ENCODE measurements at places on chromosomes 13 and 19. TPM values are rescaled to one million over a fixed set of nuclear protein-coding genes. Genes with fewer than 3 reads are reported as not detected.

SHISA7 gene
- 2.6 TPM for total RNA-seq

ZNF675 gene
- total RNA-seq: 36.5 TPM

IZUMO1 gene
- total RNA-seq: 0.27 TPM

CGB3 gene
- total RNA-seq: not detected

FPR2 gene
- total RNA-seq: 0.27 TPM

TMEM190 gene
- not detected for total RNA-seq

DNA sequence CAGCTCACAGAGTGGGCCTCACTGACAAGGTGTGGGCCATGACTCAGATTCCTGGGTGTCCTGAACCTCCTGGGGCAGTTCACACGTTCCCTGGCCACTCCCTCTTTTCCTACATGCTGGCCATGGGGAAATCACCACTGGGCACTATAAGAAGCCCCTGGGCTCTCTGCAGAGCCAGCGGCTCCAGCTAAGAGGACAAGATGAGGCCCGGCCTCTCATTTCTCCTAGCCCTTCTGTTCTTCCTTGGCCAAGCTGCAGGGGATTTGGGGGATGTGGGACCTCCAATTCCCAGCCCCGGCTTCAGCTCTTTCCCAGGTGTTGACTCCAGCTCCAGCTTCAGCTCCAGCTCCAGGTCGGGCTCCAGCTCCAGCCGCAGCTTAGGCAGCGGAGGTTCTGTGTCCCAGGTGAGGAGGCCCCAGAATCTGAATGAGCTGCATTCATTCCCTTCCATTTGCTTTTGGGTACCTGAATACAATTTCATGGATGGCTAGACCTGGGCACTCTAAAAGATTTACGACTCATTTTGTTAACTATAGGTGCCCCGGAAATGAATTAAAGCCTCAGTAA, at the start of gene OLFM4:
Gene OLFM4 (plus strand): TSS at position 177 of the 567 bp plus-strand sequence. CDS start 24 bp downstream, at position 201.
- no peak for DNase-seq

- DNase-seq: no peak
Observed at GRCh38 chr13:114264886-114265611, 16.4 kb upstream of the UPF3A start.

GRCh38 chr19:38945562-38946228, 15.0 kb downstream of the MRPS12 start:
- DNase-seq: no peak

DNA sequence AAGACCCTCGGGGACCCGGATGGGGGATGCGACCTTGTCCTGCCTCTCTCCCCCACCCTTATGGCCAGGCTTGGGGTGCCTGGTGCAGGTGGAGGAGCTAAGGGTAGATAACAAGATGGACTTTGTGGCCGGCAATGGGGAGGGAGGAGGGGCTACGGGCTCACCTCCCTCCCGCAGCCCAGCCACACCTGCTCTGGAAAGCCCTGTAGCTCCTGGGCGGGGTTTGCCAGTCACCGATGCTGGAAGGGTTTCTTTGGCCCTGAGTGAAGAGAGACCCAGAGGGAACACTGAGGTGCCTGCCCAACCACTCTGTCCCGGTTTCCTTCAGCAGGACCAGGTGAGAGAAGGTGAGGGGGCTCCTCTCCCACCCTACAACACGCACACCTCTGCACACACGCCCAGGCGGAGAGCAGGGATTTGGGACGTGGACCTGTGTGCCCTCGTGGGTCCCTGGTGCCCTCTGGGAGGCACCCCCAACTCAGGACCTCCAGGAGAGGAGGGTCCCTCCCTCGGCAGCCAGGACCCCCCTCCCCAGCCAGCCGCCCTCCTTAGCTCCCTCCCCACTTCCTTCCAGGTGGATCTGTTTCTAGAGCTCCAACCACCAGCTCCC, at the start of gene FUT2:
Gene FUT2 (plus strand): TSS at position 229 of the 610 bp plus-strand sequence. CDS start 6,986 bp downstream, outside the sequence.
- peak; percentile 86 for DNase-seq

DNA sequence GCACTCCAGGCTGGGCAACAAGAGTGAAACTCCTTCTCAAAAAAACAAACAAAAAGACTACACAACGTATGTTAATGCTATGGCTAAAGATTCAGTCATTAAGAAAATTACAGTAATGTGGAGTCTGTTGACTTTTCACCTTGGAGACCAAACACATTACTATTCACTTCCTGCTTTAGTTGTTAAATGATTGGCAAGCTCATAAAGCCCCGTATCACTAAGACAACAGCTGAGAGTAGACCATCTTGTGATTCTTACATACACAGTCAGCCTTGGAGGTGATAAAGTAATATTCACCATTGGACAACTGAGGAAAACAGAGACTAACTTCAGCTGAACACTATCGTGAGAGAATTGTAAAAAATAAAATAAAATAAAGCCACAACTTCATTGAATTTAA, 86.5 kb downstream of the KCTD12 start:
- DNase-seq: no peak

DNA sequence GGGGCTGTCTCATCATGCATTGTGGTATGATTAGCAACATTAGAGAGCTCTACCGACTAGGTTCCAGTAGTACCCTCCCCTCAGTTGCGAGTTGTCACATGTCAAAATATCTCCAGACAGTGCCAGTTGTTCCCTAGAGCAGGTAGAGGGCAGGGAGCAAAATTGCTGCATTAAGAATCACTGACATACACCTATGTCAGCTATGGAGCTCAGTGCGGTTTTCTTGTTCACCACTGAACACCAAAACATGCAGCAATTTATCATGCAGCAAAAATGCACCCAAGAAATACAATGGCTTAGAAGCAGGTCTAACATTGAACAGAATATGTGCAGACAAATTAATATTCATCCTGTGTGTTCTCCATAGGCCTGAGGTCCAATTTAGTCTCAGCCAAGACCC, 186.9 kb upstream of the STARD13 start:
- DNase-seq: no peak

DNA sequence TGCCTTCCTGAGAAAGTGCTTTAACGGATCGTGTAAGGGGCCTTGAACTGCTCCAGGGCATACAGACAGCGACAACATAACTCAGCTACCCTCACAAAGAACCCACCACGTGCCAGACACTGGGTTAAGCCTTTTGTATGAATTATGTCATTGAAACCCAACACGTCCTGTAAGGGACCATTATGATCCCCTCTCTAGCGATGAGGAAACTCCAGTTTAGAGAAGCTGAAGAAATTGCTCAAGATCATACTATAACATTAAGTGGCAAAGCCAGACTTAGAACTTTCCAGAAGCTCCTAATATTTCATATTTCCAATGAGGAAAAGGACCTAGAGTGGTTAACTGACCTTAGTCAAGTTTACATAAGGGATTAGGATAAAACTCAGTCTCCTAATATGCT, 57.0 kb upstream of the RAP2A start:
- no peak for DNase-seq

GRCh38 chr19:5170329-5170745, 170.3 kb downstream of the PTPRS start:
- no peak for DNase-seq

DNA sequence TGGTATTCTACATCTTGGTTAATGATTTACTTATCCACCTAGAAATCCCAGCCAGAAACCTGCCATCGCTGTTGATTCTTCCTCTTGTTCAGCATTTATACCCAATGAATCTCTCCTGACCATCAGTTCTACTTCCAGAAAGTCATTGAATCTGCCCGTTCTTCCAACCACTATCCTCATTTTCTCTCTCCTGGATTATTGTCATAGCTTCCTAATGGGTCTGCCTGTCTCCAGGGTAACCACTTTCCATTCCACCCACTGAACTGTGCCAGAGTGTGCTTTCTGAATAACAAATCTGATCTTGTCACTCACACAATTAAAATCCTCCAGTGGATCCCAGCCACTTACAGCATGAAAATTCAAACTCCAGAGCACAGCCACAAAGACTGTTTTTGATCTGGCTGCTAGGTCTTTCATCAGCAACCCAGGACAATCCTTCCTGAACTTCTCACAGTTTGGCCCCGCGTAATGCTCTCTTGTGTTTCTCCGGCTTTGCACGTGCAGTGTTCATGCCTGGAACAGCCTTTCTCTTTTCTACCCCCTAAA, 330.6 kb downstream of the SPRY2 start:
- DNase-seq: peak; percentile 23

- DNase-seq: no peak
Observed at GRCh38 chr13:33106656-33107360, 90.6 kb downstream of the KL start.

DNA sequence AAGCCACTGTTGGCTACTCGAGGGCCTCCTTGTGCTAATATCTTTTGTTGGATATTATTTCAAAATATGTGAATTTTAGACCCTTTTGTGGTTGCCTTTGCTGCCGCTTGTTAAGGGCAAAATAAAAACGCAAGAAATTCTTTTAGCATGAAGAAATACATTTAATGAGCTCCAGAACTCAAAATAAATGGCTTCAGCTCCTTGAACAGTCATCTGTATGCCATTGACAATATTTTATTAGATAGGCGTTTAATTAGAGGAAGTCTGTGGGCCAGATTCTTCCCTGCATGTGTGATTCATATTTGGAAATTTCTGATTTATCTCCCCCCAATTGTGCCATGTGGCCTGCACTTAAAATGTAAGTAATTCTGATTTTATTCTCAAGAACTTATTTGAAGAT, 177.2 kb downstream of the STK24 start:
- DNase-seq: no peak

- DNase-seq: no peak
Observed at GRCh38 chr13:100707818-100708740, 33.5 kb upstream of the TMTC4 start.

DNA sequence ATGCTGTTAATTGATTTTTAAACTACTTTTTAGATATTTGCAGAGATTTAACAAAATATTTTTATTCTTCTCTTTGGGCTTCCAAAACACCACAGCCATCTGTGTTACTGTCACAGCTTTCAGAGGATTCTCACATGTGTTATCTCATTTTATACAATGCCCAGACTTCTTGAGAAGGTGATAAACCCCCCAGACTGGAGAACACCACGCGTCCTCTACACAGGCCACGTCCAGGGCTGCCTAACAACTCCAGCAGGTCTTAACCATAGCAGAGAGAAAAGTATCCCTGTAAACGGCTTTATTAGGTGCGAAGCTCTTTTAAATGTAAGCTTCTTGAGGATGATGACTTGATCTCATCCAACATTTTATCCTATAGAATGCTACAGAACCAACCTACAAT, 2.0 kb downstream of the GPR183 start:
- no peak for DNase-seq

GRCh38 chr13:44855860-44856259, 133.4 kb downstream of the NUFIP1 start:
- DNase-seq: no peak

DNA sequence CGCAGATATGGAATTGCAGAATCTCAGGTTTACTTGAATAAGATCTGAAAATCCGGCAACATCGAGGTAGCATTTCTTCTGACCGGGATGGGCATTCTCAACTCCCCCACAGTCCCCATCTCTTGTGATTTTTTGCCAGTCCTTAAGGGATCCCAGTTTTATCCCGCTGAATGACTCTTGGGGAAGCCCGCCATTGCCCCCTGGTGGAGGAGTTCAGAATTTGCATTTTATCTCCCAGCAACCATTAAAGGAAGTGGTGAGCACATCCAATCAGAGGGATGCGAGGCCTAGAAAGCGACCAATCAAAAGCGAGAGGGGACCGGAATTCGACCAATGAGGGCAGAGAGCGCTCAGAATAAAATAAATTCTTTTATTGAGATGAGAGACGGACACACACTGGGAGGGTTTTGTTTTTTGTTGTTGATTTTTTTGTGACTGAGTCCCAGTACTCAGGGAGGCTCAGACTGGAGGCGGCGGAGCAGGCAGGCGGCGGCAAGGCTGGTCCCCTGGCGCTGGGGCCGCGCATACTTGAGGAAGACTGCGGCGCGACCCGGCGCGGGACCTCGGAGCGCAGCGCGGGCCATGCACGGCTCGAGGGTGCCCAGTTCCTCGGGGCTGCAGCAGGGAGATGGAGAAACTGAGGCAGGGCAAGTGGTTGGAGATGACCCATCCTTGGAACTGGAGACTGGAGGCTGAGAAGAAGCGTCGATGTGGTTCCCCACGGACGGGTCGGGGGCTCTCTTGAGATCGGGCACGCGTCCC, 3.9 kb upstream of the TTC9B start:
- DNase-seq: peak; percentile 96

- DNase-seq: no peak
Observed at GRCh38 chr13:29591310-29591709, 4.2 kb downstream of the SLC7A1 start.

- DNase-seq: no peak
Observed at GRCh38 chr13:49240017-49240416, 7.7 kb upstream of the CDADC1 start.

Measured in cerebellum (tissue), 4 donors.